ENCODE measurements at places on chromosomes 4 and X.
A peak's percentile ranks its signal among the peaks of the same experiment; 100 is the strongest.

DNA sequence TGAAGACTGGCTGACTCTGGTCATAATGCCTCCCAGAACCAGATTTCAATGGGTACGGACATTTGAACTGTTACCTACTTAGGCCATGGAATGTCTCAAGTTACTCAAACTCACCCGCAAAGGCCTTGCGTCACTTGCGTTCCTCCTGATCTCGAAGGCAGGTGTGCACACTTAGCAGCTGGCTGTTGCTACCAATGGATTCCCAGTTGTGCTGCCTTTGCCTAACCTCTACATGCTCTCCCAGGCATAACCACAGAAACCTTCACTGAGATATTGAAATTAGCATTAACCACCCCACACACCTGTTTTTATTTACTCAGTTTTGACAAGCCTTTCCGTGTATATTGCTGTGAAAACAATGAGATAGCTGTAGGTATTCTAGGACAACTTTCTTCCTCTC lies 2.8 kb downstream of the ERVMER34-1 start:
- no peak for DNase-seq

DNA sequence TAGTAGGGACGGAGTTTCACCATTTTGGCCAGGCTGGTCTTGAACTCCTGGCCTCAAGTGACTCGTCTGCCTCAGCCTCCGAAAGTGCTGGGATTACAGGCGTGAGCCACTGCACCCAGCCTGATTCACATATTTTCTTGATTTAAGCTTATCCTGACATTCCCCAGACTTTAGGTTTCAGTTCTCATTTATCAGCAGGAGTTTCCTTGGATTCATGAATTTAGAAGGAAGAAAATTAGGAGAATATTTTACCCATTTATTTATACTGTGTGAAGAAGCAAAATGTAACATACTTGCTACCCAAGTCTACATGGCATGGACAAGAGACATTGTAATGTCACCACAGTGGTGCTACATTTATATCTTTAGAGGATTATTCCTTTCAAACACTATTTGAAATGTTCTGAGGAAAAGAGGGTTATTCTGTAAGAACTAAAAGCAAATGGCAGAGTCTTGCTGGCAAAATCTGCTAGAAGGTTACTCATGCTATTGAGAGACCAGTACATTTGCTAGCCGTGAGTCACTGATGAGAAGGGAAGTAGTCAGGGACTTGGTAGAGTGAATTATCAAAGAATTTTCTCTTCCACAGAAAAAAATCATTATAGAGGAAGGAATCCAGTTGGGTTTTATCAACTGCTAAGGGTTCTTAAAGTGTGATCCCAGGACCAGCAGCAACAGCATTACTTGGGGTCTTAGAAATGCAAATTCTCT lies 26.1 kb upstream of the CFAP299 start:
- no peak for DNase-seq

GRCh38 chrX:153640045-153640686 lies 6.8 kb upstream of the DUSP9 start:
- no peak for DNase-seq

DNA sequence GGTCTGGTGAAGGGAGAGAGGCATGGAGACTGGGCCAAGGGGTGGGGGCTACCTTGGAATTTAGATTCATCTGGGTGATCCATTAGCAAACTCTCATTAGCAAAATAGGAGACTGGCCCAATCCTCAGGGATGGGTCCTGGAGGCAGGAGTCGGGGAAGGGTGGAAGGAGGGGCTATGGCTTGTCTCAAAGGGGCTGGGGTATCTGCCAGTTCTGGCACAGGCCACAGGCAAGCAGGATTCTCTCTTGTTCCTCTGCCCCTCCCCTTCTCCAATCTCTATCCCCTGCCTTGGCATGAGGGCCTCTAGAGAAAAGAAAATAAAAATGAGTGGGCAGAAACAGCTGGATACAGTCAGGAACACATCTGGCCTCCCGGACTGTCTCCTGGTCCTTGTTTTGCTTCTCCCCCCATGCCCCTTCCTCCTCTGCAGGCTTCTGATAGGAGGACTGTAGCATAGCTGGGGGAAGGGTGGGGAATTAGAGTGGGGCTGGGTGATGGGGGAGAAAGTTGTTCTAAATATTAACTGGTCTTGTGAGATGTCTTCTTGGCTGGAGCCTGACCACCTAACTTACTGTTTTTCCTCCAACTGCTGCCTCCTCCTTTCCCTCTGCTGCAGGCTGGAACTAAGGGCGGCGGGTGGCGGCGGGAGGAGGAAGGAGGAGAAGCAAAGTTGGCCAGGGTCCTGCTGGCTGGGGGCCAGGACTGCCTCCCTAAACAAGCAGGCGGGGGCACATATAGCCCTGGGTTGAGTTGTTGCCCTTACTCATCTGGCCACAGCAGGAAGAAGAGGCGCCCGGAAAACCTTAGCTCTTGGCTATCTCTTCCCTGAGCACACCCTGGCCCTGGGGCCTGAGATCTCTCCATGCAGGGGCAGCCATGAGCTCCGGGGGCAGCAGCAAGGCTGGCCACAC lies 53.3 kb upstream of the LAS1L start:
- DNase-seq: peak; percentile 83

All from OCI-M1 (cell line).